ENCODE measurements at places on chromosomes 2 and 18.

DNA sequence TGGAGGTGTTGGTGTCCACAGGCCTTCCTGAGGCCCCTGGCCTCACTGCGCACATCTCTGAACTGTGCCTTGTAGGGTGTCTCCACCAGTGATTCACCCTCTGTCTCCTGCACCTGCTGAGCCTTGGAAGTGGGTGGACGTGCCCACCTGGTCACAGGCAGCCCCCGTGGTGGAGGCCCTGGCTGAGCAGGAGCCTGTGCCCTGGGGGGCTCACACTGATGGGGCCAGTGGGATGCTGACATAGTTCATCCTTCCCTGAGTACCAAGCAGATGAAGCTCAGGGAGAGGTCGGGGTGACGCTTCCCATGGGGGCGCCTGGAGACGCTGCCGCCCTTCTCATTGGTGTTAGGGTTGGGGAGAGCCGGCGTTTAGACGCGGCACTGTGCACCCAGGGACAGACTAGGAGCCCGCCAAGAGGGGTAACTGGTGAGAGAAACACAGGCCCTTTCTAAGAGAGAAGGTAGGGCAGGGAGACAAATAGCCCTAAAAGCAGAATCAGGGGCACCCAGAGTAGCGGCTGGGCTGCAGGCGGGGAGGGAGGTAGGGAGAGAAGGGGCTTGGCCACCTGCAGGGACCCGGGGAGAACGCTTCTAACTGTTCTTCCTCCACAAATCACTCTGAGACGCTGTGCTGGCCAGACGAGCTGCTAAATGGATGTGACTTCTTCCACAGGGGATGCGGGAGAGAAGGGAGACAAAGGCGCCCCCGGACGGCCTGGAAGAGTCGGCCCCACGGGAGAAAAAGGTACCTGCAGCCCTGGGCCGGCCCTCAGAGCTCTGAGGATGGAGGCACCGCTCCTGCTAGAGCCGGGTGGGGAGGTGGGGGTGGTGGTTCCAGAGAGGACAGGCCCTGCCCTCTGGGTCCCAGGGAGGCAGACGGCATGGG, 18.0 kb downstream of the COLEC11 start:
- no peak for DNase-seq

- no peak for DNase-seq
Measured at GRCh38 chr18:22975508-22975907, 42.4 kb downstream of the RBBP8 start.

GRCh38 chr2:195594248-195594647, 62.8 kb upstream of the SLC39A10 start:
- DNase-seq = peak; percentile 14

- no peak for DNase-seq
Measured at GRCh38 chr2:47499621-47500309, 96.8 kb downstream of the MSH2 start.

GRCh38 chr2:118968961-118969733, 27.2 kb downstream of the MARCO start:
- DNase-seq = no peak

DNA sequence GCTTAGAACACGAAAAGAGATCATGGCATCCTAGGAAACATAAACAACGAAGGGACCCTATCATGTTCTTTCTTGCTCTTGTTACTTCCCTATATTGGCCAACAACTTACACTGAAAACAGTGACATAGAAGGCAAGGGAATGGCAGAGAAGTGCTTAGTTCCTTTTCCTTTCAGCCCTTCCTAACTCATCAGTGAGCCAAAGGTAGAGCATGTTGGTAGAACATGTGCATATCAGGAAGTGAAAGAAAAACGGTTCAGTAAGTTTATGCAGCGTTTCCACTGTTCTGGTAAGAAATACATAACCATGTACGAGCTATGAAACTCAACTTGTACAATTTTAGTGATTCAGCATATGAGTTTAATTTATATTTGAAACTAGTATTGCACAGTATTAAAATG, 21.7 kb downstream of the AKAIN1 start:
- peak; percentile 9 for DNase-seq

- no peak for DNase-seq
Measured at GRCh38 chr2:236971131-236971821, 114.4 kb upstream of the COPS8 start.

DNA sequence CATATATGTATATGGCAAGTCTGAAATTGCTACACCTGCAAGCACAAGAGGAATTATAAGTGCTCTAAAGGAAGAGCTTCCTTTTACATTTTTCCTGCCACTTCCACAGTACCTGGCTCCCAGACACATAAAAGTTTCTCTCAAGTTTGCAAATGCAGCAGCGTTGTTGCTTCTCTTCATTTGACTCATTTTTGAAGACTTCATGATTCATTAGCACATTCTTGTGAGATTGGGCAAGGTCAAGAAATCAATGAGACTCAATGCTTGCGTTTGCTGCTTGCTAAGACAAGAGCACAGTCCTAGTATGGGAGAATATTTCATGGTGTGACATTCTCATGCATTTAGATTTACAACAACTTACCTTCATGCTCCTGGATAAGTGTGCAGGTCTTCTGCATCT, 42.6 kb upstream of the PDCL3 start:
- DNase-seq = no peak

GRCh38 chr2:26245231-26245732, 543 bp downstream of the HADHB start:
- peak; percentile 60 for DNase-seq

GRCh38 chr2:170586571-170587095, 128.5 kb upstream of the SP5 start:
- DNase-seq = no peak

GRCh38 chr2:8505311-8505920, 176.4 kb upstream of the ID2 start:
- no peak for DNase-seq

GRCh38 chr2:14255135-14255820, 377.2 kb upstream of the LRATD1 start:
- DNase-seq = no peak

GRCh38 chr2:7724336-7724735, 807.1 kb downstream of the RNF144A start:
- DNase-seq = no peak

GRCh38 chr18:69898241-69898861, 49.3 kb downstream of the CD226 start:
- peak; percentile 59 for DNase-seq

DNA sequence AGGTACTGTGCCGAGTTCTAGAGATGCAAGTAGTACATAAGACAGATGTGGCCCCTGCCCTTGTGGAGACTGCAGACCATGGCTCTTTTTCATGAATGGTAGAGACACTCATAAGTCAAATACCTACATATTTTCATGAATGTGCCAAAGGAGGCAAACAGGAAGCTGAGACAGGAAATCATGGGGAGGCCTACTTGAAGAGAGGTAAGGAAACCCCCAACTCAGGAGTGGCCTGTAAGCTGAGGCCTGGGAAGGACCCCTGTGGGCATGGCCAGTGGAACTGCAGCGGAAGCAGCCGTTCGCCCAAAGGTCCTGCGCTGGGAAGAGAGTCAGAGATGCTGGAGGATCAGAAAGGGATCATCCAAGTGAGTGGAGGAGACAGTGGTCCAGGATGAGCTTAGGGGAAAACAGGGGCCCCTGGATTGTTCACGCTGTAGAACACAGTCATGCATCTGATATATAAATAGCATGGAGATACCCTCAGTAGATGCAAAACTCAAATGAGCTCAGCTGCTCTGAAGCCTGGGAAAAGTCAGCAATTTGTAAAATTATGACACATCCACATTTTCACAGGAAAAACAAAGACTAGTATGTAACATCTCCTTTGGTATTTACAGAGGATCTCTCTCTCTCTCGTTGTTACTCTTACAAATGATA, 228.9 kb downstream of the NEDD4L start:
- peak; percentile 13 for DNase-seq

DNA sequence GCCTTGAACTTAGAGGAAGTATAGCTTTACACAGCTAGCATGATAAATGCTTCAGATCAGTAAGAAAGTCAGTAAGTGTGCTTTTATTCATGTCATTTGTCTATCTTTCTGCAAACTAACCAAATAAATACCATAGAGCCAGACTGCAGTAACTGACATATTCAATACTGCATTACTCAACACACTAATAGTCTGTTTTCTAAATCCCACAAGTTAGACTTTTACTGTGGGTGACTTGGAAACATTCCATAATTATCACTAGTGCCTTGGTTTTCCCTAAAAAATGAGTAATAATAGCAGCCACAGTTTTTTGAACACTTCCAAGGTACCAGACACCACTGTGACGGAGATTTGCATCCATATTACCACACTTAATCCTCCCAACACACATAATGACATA, 33.0 kb downstream of the ACVR1 start:
- no peak for DNase-seq

GRCh38 chr18:56575819-56576663, 62.4 kb downstream of the TXNL1 start:
- DNase-seq = peak; percentile 51

DNA sequence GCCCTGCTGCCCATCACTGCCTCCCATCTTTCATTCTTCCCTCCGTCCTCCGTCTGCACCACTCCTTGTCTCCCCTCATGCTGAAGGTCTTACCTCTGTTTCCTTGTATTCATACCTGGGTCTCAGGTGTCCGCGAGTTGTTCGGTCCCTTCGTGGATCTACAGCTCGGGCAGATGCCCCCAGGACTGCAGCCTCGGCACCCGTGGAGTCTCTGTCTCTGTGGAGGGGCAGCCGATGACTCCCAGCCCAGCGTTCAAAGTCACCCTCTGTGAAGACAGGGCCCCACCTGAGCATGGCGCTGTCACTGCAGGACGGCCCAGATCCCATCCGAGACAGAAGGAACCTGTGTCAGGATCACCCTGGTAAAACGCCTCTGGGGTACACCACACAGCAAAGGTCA, 480.0 kb upstream of the SALL3 start:
- no peak for DNase-seq

Data from GM12865 (cell line).